Erythroblast (primary cell): ENCODE measurements at places on chromosomes 12 and 14.

- no peak for DNase-seq
Observed at GRCh38 chr14:22547948-22548750, 40.9 kb downstream of the DAD1 start.

- DNase-seq: no peak
Observed at GRCh38 chr12:16118586-16118985, 158.9 kb downstream of the SLC15A5 start.

DNA sequence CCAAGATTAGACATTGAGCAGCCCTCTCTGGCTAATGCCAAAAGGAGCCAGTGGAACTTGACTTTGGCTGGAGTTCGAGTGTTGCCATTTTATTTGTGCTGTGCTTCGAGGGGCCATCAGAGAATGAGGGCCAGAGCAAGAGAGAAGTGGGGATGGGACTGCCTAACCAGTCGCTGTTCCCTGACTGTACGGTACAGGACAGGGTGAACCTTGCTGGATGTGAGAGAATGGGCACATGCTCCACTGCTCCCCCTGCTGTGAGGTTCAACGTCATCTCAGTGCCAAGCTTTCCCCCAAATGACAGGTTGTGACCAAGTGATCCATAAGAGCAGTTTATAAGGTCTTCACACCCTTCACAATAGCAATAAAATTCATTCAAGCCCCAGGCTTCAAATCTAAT lies 55.1 kb upstream of the BCL11B start:
- DNase-seq: no peak

GRCh38 chr12:105670672-105671071 lies 340.2 kb downstream of the C12orf75 start:
- DNase-seq: no peak

GRCh38 chr12:132206046-132206434 lies 61.8 kb downstream of the NOC4L start:
- no peak for DNase-seq

DNA sequence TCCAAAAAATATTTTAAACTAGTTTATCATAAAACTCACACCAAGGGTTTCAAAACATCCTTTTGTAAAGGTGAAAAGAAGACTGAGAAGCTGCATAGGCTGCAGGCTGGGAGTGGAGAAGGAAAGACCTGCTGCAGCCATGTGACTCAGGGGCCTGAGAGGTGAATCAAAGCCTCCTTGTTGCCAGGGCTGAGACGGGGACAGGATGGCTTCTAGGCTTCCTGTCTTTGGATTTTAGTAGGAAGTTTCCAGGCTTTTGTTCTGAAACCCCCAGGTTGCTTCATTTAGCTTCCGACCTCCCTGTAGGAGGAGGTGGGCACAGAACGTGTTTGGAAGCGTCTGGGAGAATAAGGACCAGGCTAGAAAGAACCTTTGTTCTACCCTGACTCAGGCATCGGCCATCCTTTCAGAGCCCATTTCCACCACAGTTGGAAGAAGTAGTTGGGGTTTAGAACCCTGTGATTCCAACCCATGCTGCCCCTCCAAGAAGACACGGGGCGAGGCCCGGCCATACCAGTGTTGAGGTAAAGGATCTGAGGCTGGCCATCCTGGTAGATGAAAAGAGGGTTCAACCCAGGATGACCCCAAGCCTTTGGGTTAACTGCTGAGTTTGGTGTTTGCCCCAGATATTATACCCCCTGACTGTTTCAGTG lies 122.4 kb downstream of the SLC25A47 start:
- DNase-seq: no peak

- no peak for DNase-seq
Observed at GRCh38 chr14:102929241-102930137, 7.0 kb downstream of the AMN start.

- DNase-seq: peak; percentile 79
Observed at GRCh38 chr14:59189091-59189785, 771 bp downstream of the DAAM1 start.

- DNase-seq: peak; percentile 57
Observed at GRCh38 chr12:66341126-66341525, 38.8 kb downstream of the HELB start.

GRCh38 chr12:42360747-42361403 lies 34.9 kb downstream of the PPHLN1 start:
- DNase-seq: no peak

DNA sequence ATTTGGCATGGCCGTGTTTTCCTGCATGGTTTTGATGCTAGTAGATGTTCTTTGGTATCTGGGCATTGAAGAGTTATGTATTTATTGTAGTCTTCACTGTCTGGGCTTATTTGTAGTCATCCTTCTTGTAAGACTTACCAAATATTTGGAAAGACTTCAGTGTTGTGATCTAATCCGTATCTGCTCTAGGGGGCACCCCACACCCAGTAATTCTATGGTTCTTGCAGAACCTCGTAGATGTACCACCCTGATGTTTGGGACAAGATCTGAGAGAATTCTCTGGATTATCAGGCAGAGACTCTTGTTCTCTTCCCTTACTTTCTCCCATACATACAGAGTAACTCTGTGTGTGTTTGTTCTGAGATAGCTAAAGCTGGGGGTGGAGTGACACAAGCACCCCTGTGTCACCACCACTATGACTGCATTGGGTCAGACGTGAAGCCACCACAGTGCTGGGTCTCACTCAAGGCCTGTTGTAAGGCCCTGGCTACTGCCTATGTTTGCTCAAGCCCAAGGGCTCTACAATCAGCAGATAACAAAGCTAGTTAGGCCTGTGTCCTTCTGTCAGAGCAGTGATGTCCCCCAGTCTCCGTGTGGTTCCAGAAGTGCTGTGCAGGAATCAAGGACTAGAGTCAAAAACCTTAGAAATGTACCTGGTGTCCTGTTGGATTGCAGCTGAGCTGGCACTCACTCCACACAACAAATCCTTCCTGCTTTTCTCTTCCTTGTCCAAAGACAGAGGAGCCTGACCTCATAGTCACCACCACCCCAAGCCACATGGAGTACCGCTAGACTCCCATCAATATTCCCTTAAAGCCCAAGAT lies 9.6 kb downstream of the RDH16 start:
- DNase-seq: no peak

DNA sequence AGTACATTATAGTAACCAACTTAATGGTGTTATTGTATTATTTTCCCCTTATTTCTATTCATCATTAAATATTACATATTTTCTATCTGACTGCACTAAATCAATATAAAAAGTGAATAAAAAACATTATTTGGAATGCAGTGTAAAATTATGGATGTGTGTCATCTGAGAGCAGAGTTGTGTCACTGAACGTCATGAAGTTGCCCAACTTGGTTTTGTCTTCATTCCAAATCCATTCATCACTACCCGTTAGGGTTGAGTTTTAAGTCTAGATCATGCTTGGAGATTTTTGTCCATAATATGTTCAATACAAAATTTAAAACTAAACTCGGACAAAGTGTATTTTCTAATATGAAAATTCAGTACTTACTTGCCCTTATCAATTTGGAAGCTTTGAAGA lies 16.1 kb downstream of the KLRF1 start:
- DNase-seq: no peak

DNA sequence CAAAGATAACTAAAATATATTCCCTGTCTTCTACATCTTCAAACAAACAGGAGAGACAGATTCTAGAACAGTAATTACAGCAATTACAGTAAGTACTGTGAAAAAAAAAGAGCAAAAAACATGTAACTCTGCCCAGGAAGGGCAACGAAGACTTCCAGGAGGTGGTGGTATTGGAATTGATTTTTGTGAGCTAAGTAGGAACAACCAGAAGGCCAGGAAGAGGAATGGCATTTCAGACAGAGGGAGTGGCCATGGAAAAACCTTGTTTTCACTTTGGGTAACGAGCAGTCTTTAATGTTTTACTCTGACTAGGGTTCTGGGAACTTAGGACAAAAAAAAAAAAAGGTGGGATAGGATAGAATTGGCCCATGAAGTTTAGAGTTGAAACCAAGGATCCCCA lies 196.3 kb upstream of the PLEKHG7 start:
- no peak for DNase-seq

DNA sequence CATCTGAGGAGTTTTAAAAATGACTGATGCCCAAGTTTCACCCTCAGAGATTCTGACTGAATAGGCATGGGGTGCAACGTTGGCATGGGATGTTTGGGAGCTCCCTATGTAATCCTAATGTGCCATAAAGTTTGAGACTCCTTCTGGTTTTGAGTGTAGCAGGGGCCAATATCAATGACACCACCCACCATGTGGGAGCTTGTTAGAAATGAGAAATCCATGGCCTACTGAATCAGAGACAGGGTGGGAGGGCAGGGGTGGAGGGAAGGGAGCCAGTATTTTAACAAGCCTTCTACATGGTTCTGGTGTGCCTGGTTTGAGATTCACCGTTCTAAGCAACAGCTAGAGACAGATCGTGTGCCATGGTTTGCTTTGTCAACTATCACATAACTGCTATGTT lies 46.1 kb downstream of the VCPKMT start:
- DNase-seq: no peak

DNA sequence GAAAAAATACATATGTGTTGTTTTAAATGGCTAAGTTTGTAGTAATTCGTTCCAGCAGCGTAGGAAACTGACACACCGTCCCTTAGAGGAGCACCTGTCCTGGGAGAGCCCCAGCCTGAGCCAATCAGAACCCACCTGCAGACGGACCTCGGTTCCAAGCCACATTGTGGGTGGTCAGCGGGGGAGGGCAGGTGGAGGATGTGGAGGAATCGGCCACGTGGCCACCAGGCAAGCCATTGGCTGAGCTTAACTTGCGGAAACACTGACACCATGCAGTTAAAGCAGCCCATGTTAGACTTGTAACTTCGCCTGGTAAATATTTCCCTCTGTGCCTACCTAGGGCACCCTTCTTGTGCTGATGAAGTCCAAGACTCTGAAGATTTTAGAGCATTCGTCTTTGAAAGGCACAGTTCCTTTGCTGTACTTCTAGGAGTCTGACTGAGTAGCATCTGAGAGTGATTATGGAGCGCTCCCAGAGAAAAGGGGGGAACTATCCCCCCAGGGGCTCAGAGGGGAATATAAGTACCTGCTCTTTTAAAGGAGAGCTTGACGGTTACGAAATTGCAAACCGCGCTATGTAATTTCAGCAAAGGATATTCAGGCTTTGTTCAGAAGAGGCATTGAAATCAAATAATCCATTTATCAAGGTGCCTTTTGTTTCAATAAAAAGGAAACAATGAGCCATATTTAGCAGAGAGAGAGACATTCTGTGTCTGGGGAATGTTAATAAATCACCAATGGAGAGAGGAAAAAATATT lies 135.7 kb downstream of the TMEM132C start:
- DNase-seq: no peak

- DNase-seq: no peak
Observed at GRCh38 chr12:3805077-3805476, 52.2 kb upstream of the CRACR2A start.

GRCh38 chr14:68103853-68104252 lies 284.3 kb downstream of the RAD51B start:
- DNase-seq: no peak

- DNase-seq: no peak
Observed at GRCh38 chr14:30995689-30996088, 29.8 kb upstream of the AP4S1 start.

DNA sequence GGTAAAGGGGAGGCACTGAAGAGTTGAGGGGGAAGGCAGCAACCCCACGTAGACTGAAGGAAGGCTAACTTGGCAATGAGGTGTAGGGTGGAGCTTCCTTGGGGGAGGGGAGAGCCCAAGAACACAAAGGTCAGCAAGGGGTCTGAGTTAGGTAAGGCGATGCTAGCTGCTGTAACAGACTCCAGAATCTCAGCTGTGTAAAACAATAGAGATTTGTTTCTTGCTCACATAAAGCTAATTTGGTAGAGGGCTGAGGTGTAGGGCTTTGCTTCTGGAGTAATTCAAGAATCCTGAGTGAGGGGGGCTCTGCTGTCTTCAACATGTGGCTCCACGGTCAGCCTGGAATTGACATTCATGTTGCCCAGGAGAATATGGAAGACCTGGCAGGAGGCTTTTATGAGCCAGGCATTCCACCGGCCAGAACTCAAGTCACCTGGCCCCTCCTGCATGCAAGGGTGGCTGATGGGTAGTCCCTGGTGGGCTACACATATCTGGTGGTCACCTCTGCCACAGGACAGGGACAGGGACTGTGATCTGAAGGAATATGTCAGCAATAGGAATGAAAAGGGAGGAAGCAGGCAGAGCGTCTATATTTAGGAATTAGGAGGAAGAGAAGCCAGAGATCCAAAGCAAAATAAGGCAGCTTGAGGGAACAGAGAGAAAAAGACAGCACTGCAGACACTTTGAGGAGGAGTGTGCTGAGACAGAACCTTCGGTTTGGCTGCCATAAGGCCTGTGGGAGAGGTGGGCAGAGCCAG lies 153.7 kb downstream of the ZFP36L1 start:
- DNase-seq: no peak

GRCh38 chr12:49518914-49519573 lies 19.8 kb upstream of the KCNH3 start:
- no peak for DNase-seq

GRCh38 chr12:49264466-49264872 lies 413 bp upstream of the TUBA1C start:
- peak; percentile 76 for DNase-seq

GRCh38 chr12:90027889-90028634 lies 319.4 kb upstream of the ATP2B1 start:
- DNase-seq: no peak

DNA sequence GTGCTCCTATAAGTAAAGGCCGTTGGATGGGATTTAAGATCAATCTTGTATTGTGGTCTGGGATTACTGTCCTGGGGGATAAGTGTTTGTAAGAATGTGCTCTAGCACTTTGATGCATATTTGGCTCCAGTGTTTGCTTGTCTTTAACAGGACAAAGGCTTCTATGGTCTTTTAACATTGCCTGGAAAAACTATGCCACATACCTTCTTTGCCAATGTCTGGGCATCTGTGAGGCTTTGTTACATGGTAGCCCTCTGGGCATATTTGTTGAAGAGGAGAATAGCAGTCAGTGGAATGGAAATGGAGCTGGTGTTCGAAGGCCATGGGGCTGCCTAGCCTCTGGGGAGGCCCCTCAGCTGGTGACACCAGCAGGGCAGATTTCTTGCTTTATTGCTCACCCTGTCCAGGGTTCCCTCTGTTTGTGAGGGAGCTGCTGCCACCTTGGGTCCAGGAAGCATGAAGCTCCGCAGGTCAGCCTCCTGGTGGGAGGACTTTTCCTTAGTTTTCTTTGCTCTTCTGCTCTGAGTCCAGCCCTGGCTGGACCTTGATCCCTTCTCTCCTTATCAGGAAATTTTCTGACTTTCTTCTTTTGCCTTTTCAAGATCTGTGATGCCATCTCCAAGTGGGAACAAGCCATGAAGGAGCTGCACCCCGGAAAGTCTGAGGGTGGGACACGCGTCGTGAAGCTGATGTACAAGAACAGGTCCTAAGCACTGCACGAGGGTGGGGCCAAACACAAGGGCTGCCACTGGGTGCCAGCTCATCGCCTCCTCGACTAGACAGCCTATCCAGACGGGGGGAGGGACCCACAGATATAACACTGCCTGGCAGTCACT lies 19.5 kb downstream of the PIGH start:
- DNase-seq: no peak

DNA sequence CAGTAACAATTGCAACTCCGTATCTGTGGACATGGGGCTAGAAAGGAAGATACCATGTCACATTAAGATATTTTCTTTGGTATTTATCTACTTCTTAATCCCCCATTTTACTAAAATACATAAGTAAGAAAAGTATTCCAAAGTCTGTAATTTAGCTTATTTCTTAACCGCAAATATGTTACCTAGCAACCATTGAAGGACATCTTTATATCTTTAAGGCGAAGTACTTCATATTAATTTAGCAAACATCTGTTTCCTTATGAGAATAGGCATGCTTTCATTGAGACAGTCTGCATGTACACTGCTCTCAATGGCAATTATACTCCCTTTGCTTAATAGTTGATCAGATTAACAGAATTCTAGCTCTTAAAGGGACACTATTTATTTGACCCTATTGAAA lies 88.8 kb downstream of the NAV3 start:
- no peak for DNase-seq
